Activated T-helper 17 cell treated with anti-CD3 and anti-CD28 coated beads, Interleukin-2, amount 50 U/mL, for 72 hours (primary cell): ENCODE measurements at places on chromosomes 11 and 22. TPM values are rescaled to one million over a fixed set of nuclear protein-coding genes. Genes with fewer than 3 reads are reported as not detected.
A peak's percentile ranks its signal among the peaks of the same experiment; 100 is the strongest.

DNA sequence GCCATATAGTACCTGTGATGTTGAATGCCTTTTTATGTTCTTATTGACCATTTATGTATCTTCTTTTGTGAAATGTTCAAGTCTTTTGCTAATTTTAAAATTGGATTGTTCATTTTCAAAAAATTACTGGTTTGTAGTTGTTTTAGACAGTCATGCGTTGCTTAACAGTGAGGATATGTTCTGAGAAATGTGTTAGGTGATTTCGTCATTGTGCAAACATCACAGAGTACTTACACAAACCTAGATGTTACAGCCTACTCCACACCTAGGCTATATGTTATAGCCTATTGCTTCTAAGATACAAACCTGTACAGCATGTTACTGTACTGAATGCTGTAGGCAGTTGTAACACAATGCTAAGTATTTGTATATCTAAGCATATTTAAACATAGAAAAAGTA, 32.5 kb downstream of the PDE3B start:
- ATAC-seq, result no peak

Gene COMMD9
- 58.5 TPM for total RNA-seq

GRCh38 chr11:3165916-3166267, 782 bp upstream of the OSBPL5 start:
- no peak for ATAC-seq

Gene MPZL2
- total RNA-seq, result 2.8 TPM

DNA sequence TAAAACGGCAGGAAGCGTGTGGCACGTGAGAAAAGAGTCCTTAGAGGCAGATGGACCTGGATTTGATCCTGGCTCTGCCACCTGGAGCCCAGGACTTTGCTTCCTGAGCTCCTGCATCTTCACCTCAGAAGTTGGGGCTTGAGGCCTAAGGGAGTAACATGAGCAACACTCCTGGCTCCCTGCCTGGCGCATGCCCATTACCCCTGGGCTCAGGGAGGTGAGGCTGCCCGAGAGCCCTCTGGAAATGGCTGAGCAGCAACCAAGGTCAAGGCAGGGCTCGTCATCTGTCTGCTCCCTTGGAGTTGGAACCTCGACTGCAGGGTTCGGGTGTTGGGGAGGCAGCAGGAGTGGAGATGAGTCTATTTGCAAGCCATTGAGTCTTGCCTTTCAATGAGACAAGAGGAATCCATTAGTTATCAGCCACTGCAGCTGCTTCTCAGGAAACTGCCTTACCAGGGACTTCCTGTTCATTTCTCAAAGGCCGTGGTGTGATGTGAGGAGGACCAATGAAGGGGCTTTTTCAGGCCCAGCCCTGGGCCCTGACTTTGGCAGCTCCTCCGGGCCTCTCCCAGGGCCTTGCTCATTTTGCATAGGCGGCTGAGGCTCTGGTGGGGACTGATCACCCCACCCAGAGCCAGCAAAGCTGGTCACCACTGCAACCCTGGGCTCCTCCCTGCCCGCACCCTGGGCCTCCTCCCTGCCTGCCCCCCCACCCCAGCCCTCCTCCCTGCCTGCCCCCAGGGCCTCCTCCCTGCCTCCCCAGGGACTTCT, 6.4 kb downstream of the FADS2 start:
- ATAC-seq, result peak; percentile 87

- no peak for ATAC-seq
Measured at GRCh38 chr11:95455228-95455970, 224.4 kb upstream of the SESN3 start.

- no peak for ATAC-seq
Measured at GRCh38 chr11:44770401-44770800, 43.6 kb downstream of the TSPAN18 start.

GRCh38 chr11:95570845-95571244, 218.7 kb downstream of the FAM76B start:
- no peak for ATAC-seq

DNA sequence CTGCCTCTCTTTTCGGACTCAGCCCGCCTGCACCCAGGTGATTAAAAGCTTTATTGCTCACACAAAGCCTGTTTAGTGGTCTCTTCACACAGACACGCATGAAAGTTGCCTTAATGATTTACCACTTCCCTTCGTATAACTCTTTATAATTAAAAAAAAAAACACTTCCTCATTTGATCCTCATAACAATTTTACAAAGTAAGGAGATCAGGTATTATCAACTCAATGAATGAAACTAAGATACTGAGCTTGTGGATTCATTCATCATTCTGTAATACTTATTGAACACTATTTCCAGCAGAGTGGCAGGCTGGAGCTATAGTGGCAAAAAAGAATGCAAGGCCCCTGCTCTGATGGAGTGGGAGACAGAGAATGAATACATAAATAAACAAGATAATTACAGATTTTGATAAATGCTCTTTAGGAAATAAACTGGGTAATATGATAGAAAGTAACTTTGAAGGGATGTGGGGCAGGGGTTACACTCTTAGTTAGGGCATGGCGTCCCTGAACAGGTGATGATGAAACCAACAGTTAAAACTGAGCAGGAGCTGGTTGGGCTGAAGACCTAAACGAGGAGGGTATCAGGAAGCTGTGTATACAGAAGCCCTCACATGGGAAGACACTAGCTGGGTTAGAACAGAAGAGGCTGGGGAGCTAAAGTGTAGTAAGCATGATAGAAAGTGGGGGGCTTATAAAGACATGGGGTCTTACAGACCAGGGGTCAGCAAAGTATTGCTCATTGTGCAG, 5.4 kb upstream of the CRTAM start:
- ATAC-seq, result no peak

Gene HPX
- 0.58 TPM for total RNA-seq

Gene NLRP10
- not detected for total RNA-seq

DNA sequence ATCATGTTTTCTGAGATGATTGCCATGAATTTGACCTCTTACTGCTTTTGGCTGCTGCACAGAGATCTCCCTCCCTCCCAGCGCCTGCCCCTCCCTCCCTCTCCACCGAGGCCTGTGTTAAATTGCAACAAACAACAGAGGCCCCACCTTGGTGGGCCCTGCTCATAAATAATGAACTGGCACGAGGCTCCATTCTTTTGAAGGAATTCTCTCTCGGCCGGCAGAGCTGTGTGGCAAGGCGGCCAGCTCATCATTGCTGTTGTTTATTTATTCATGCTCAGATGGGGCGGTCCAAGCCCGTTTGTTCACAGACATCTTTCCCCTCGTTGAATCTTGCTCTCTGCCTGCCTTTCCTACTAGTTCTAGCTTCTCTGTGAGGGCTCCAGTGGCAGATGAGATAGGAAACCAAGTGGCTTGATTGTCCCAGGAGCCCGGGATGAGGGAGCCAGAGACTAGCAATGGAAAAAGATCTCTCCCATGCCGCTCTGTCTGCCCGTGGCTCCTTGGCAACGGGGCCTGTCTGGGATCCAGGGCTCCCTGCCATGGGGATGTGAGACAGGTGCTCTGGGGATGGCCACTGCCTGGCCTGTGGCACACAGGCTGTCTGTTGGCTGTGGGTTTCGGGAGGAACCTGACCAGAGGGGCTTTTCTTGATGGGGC, 192.6 kb downstream of the DSCAML1 start:
- no peak for ATAC-seq

GRCh38 chr11:2641623-2642022, 58.2 kb downstream of the KCNQ1OT1 start:
- no peak for ATAC-seq

- ATAC-seq, result no peak
Measured at GRCh38 chr11:35313066-35313759, 106.1 kb downstream of the SLC1A2 start.

- ATAC-seq, result no peak
Measured at GRCh38 chr11:70580036-70580805, 181.9 kb downstream of the CTTN start.

Gene TCN2
- total RNA-seq, result 1.6 TPM

Gene JAM3
- 26.2 TPM for total RNA-seq

DNA sequence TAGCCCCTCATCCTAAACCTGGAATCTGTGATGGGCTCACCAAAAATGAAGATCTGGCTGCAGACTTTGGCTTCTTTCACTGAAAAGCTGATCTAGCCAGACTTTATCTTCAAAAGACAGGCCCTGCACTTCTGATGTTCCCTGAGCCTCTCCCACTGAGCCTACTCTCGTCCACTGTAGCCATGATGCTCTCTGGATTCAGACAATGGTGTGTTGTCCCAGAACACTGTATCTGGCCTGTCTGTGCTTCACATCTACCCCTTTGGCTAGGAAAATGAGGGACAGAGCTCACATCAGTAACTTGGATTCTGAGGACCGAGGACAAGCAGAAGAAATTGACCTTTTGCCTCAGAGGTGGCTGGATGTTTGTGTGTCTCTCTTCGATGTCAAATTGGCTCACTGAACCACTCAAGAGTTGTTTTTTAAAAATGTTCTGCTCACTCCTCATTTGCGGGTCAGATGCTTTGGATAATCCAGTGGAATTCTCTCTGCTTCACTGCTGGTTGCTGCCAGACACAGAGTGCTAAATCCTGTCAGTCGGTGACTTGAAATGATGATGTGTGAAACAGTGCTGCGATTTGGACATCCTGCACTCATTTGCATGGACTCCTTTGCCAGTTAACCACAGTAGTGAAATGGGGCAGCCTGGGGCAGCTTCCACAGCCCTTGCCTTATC, 67.5 kb downstream of the ARFGAP2 start:
- ATAC-seq, result no peak

DNA sequence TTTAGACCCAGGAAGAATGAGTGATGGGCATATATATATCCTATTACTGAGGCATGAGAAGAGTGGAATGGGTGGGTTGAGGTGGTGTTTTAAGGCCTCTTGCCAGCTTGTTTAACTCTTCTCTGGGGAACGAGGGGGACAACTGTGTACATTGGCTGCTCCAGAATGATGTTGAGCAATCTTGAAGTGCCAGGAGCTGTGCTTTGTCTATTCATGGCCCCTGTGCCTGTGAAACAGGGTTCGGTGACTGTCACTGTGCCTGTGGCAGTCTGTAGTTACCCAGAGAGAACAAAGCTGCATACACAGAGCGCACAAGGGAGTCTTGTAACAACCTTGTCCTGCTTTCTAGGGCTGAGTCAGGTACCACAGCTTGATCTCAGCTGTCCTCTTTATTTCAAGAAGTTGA, 11.7 kb downstream of the LIMK2 start:
- ATAC-seq, result no peak

GRCh38 chr22:47038206-47038835, 275.9 kb downstream of the TBC1D22A start:
- peak; percentile 23 for ATAC-seq

DNA sequence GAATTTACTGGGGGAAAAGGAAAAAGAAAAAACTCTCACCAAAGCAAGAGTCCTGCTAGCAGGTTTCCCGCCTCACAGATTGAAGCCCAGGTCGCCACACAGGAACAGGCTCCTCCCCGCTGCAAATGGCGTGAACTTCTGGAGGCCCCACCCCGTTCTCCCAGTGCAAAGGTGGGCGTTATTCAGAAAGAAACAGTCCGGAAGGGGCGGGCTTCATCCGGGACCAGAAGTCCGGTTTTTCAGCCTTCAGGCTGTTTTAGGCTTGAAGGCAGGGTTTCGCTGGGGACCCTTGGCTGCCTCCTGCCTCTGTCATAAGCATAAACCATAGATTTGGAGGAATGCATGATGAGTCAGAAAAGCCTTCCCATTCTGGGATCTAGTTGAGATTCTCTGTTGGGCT, 148.3 kb upstream of the POU2AF2 start:
- ATAC-seq, result no peak

Gene RAB3IL1
- not detected for total RNA-seq

- ATAC-seq, result no peak
Measured at GRCh38 chr22:41445129-41446056, 1.2 kb downstream of the TOB2 start.
